ENCODE measurements at places on chromosomes 6 and 20.

DNA sequence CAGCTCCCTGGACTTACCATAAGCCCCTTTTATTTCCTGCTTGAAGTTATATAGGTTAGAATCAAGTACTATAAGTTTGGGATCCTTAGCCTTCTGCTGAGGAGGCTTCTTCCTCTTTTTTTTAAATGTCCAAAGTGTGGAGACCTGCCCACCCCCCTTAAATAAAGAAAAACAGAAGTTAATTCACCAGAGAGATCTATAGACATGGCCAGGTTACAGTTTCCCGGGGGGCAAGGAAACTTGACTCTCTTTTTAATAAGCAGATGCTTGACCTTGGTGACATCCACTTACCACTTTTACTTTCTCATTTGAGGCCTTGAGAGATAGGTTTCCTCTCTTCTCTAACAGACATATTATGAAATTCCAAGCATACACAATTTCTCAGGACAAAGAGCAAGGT lies 88.3 kb downstream of the BMP2 start:
- DNase-seq, result no peak

DNA sequence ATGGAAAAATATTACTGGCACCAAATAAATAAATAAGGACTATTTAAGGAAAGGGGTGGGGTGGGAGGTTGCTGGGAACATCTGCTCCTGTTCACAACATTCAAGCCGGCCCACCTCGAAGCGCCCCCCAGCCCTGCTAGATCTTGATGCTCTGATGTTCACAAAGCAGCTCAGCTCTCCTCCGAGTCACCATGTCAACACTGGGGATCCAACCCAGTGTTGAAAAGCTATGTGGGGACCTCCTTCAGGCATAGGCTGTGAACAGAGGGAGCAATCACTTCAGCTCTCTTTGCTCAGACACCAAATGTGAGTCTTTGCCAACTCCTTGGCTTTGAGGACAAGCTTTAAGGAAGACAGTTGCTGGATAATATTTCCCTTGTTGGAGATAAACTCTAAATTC lies 176.8 kb upstream of the NT5E start:
- no peak for DNase-seq

DNA sequence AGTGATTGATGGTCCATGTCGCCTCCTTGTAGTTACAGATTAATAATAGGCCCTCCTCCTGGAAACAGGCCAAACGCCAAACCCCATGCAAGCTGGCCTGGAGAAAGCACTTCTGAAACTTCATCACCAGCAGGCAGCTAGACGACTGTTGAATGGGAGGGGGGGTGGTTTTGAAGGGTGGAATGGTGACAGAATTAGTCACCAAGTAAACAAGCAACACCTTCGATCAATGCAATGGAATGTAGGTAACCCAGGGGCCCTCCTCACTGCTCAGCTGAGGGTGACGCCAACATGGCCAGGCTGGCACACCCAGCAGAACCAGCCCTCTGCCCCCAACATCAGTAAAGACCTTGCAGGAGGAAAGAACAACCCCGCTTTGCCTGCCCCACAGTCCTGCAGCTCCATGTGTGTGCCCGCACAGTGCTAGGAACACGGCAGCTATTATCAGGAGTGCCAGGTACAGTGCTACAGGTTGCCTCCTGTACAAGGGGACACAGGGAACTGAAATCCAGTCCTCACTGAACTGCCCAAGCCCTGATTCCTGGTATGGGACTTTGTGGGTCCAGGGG lies 2.7 kb downstream of the BCAS1 start:
- DNase-seq, result no peak

DNA sequence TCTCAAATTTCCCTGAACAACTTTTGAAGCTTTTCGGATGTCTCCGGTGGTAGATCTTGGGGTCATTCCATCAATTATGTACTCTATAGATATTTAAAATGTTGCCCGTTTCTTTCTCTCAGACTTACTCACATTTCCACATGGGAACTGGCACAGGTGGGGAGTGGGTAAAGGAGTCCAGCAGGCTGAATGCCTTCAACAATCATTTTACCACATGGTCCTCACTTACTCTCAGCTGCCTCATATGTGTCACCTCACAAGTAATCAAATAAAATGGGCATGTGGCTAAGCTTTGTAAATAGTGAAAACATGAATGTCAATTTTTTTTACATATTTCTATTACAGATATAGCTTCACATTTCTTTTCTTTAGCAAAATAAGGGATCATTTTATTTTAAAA lies 677 bp downstream of the HLA-DQA1 start:
- no peak for DNase-seq

- no peak for DNase-seq
Measured at GRCh38 chr20:19872001-19872400, 113.9 kb downstream of the RIN2 start.

DNA sequence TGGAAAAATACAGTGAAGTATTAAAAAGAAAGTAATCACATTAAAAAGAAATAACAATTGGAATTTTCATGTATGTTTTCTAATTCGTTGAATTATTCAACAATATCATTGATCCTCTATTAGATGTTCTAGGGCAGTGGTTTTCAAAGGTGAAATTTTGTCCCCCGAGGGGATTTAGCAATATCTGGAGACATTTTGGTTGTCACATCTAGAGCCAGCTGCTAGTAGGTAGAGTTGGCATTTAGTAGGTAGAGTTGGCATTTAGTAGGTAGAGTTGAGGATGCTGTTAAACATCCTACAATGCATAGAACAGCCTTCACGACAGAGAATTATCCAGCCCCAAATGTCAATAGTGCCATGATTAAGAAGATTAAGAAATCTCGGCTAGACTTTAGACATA lies 173.7 kb downstream of the BCAS1 start:
- DNase-seq, result no peak

GRCh38 chr6:87762116-87762515 lies 60.1 kb upstream of the AKIRIN2 start:
- DNase-seq, result no peak

DNA sequence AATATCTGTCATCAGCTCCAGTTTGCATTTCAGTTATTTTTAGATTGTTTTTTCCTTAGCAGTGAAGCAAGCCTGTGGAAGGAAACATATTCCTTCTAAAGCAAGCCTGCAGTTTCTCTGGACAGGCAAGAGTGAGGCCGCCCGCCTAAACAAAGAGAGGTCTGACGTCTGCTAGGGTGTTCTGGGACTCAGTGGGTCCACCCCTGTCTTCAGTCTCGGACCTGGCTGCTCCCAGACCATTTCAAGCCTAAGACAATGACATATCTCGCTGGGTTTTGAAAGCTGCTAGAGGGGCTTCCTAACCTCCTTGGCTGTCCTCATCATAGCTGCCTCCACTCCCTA lies 36.8 kb upstream of the RNF24 start:
- DNase-seq, result no peak

DNA sequence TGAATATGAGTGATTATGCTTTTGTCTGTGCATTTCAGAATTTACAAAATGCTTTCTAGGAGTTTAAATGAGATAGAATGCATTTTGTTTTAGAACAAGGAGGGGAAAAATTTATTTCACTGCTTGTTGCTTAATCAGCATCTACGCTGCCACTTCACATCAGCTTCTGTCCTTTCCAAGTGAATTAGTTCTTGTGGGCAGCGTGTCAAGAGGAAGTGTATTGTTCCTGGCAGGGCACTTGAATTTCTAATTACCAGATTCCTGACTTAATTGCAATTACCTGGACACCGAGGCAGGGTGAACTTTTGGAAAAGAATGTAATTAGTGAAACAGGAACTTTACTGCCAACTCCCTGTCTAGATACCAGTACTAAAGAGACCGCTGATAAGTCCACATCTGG lies 263.5 kb downstream of the TMEM242 start:
- no peak for DNase-seq

DNA sequence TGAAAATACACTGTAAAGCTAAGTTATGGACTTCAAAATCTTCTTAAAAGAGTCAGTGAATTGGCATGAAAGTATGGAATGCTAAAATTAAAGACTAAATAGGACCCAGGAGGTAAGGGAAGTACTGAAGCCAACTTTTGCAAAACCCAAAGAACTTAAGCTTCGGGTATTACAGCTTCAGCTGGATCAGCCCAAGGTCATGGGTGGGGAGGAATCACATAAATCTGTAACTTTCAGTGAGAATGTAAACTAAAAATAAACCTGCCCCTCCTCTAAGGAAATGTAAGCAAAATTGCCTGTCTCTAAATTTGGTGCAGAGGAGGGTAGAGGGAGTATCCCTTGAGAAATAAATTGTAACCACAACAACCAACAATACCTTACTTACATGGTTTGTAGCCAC lies 4.4 kb upstream of the MUC21 start:
- no peak for DNase-seq

DNA sequence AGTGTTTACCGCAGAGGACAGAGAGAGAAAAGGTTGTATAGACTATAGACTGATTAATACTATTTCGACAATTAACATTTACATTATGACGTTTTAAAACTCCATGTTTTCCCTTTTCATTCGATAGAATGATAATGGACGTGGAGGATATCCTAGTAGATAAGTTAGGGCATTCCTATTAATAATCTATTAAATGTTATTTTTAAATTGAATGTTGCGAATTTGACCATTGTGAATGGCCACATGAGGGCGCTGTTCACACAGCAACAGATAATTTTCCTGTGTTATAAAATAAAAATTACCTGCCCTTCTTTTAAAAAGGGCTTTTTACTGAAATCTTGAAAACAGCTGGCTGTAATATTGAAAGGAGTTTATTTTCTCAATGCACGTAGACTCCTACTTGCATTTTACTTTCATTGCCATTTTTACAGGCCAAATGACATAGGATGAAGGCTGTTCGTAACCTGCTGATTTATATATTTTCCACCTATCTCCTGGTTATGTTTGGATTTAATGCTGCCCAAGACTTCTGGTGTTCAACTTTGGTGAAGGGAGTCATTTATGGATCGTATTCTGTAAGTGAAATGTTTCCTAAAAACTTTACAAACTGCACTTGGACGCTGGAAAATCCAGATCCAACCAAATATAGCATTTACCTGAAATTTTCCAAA lies 3.3 kb downstream of the ADGRB3 start:
- no peak for DNase-seq

- no peak for DNase-seq
Measured at GRCh38 chr6:119459207-119459974, 109.8 kb upstream of the MAN1A1 start.

DNA sequence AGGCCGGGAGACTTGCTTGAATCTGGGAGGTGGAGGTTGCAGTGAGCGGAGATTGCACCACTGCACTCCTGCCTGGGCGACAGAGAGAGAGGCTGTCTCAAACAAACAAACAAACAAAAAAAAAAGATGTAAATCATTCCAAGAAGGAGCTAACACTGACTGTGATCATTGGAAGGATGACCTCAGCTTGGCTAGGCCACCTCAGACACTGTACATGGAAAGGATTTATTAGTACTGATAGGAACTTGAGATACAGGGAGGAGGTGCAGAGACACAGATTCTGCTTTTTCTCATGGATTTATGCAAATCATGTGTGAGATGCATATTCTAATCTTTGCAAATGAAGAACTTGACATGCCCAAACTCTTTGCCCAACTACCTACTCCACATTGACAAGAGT lies 293.6 kb downstream of the HIVEP2 start:
- no peak for DNase-seq

DNA sequence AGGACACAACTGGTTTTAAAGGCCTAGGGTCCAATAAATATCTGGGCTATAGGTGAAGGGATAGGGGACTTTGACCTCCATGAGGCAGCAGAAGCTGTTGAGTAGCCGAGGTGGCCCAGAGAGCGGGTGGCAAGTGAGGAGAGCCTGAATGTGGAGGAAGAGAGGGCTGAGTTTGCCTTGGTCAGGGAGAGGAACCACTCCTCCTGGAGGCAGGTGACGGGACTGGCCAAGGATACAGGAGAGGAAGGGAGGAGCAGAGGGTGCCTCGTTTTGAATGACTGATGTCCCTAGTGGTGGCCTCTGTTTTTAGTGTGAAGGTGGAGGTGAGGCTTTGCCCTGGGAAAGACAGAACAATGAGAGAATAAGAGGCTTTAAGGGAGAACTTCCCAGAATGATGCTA lies 19.1 kb upstream of the AAR2 start:
- no peak for DNase-seq

- DNase-seq, result no peak
Measured at GRCh38 chr6:103183831-103184411, 1675.8 kb downstream of the HACE1 start.

- no peak for DNase-seq
Measured at GRCh38 chr20:23492292-23492691, 1.4 kb downstream of the CST8 start.

DNA sequence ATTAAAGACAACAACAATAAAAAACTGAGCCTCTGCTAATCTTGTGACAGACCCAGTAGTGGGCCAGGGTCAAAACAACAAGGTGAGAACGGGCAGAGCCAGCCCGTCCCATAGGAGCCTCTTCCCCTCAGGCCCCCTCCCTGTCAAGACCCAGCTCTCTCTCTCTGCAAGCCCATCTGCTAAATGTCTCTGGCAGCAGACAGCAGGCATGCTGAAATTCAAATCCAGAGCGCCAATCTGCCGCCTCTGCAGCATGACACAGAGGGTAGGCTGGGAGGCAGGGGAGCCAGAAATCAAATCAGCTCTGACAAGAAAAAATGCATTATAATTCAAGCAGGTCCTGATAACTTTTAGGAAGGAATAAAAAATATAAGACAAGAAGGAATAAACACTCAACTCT lies 26.3 kb downstream of the METTL24 start:
- DNase-seq, result no peak

GRCh38 chr20:19968466-19969073 lies 48.6 kb upstream of the NAA20 start:
- DNase-seq, result no peak

- DNase-seq, result peak; percentile 79
Measured at GRCh38 chr6:44072959-44073611, 54.2 kb downstream of the MRPL14 start.

GRCh38 chr6:34259529-34260069 lies 10.8 kb upstream of the SMIM29 start:
- no peak for DNase-seq

DNA sequence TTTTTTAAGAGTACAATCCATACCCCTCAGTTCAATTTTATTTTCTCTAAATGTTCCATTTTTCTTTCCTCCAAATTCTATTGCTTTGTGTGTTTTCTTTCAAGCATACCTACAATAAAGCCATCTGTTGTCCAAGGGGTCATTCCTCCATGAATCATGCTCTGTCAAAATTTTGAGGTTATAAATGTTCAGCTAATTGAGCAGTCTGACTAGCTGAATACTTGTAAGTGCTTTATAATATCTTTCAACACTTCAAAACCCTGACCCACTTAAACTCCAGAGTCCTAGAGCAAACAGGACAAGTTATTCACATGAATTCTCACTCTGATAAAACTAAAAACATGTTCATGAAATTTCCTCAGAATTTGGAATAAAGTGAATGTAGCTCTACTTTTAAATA lies 33.4 kb upstream of the EYA4 start:
- DNase-seq, result no peak

- peak; percentile 57 for DNase-seq
Measured at GRCh38 chr6:128327890-128328289, 192.5 kb downstream of the PTPRK start.

- no peak for DNase-seq
Measured at GRCh38 chr6:94175465-94175864, 756.1 kb upstream of the EPHA7 start.

GRCh38 chr6:42409581-42409980 lies 42.1 kb downstream of the TRERF1 start:
- DNase-seq, result no peak
